Aorta (tissue), 5 donors: ENCODE measurements at places on chromosomes 5 and 9. TPM values are rescaled to one million over a fixed set of nuclear protein-coding genes. Genes with fewer than 3 reads are reported as not detected.

Gene CNTNAP3
- total RNA-seq: 10.1 TPM

Gene FAM13B
- 66.5 TPM for total RNA-seq

Gene SURF4
- 114 TPM for total RNA-seq

Gene DMRT3
- total RNA-seq: 1.2 TPM

Gene IFNA21
- not detected for total RNA-seq

Gene SCGB3A2
- not detected for total RNA-seq

Gene SLC6A18
- not detected for total RNA-seq

Gene RASEF
- total RNA-seq: 0.21 TPM

Gene INSL4
- total RNA-seq: not detected

Gene PCDHGA9
- total RNA-seq: 8.2 TPM
